ENCODE measurements at places on chromosomes 5 and 9.

GRCh38 chr5:59293700-59294099 is 599.8 kb downstream of the PDE4D start:
- DNase-seq = no peak

DNA sequence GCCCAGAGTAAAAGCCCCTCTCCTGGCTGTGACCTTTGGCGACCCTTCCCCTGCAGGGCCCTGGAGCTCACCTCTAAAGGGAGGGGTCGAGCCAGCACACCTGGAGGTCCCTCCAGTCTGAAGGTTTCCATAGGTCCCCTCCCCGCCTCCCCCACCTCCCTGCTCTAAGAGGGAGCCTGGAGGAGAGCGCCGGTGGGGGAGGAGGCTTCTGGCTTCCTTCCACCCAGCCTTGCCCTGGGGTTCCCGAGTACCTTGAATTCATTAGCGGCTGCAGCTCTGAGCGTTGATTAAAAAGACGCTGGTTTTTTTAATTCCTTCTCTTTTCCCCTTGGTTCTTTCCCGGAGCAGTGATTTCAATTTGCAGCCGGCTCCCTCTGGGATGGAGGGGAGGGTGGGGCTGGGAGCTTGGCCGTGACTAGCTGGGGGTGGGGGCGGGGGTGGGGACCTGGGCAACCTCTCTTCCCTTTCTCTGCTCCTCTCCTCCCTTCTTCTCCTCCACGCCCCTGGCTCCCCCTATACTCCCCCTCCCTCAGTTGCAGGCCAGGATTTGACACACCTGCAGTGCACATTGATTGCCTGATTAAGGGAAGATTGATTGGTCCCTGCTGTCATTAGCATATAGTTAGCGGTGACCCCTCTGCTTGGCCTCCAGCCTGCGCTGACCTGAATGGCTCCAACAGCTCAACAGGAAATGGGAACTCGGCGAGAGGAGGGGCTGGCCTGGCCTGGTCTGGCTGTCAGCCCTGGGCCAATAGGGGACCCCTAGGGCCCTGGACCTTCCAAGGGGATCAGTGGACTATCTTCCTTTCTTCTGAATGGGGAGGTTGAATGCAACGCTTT is 67.5 kb upstream of the RAPGEF1 start:
- no peak for DNase-seq

GRCh38 chr5:139137697-139138096 is 60.5 kb downstream of the SIL1 start:
- no peak for DNase-seq

DNA sequence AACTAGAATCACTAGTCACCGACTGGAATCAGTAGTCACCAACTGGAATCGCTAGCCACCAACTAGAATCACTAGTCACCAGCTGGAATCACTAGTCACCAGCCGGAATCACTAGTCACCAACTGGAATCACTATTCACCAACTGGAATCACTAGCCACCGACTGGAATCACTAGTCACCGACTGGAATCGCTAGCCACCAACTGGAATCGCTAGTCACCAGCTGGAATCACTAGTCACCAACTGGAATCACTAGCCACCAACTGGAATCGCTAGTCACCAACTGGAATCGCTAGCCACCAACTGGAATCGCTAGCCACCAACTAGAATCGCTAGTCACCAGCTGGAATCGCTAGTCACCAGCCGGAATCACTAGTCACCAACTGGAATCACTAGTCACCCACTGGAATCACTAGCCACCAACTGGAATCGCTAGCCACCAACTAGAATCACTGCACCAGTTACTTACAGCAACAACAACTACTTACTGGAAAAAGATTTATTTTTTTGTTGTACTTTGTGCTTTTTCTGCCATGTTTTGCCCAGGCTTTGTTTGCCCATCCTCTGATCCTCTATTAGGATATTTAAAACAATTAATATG is 25.7 kb upstream of the FLT4 start:
- DNase-seq = no peak

DNA sequence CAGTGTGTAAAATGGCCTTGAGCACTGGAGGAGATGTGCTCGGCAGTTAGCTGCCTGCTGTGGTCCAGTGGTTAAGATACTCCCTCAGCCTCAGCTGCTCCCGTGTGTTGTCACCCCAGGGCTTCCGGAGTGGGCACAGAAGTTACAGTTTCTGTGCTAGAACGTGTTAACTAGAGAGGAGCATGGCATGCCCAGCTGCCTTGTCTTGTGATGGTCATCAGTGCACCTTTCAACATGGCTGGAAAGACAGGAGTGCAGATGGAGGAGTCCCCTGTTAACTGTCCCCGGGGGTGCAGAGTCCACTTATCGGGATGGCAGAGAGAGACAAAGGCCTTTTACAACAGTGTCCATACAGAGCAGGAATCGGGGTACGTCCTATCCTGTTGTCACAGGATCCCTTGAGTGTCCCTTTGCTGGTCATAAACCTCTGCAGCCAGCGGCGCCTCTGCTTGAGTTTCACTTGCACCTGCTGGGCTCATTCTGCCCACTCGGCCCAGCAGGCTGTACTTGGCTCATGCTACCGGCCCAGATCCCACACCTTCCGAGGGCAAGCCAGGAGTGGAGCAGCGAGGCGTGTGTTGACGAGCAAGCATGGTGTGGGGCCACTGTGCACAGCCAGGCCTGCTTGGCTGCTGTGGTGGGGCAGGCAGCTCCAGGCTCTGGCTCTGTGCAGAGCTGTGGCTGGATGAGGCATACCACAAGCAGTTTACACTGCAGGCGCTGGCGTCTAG is 112.6 kb downstream of the EHMT1 start:
- DNase-seq = no peak

GRCh38 chr9:38224941-38225340 is 155.9 kb upstream of the SHB start:
- DNase-seq = no peak

DNA sequence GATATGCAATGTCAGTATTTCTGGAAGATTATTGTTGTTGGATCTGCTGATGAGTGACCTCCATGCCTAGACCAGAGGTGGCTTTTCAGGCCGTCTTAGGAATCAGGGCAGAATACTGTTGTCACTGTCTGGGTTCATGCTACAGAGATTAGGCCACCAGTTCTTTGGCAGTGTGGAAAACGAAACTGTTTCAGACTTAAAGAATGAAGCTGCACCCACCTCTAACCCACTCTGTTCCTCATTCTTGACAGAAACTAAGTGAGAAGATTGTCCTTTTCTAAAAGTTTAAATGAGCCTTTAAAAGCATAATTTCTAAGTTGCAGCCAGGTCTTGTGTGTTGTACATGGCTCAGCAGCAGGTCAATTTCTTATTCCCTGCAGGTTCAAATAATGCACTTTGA is 444.3 kb downstream of the ENC1 start:
- DNase-seq = no peak

DNA sequence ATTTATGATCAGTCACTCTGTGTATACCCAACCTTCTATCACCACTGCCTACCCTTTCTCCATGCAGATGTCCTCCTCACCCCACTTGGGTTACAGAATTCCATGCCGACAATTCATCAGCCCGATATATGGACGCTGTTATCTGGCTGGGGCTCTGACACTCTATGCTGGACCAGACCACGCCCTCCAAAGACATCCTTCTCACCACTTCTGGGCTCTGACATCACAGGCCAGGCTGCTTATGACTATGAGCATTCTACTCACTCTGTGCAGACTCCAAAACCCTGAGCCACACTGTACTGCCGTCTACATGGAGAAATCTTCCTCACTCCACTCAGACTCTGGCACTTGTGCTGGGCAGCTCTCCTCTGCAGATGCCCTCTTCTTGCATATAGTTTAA is 7.6 kb upstream of the AK3 start:
- no peak for DNase-seq

DNA sequence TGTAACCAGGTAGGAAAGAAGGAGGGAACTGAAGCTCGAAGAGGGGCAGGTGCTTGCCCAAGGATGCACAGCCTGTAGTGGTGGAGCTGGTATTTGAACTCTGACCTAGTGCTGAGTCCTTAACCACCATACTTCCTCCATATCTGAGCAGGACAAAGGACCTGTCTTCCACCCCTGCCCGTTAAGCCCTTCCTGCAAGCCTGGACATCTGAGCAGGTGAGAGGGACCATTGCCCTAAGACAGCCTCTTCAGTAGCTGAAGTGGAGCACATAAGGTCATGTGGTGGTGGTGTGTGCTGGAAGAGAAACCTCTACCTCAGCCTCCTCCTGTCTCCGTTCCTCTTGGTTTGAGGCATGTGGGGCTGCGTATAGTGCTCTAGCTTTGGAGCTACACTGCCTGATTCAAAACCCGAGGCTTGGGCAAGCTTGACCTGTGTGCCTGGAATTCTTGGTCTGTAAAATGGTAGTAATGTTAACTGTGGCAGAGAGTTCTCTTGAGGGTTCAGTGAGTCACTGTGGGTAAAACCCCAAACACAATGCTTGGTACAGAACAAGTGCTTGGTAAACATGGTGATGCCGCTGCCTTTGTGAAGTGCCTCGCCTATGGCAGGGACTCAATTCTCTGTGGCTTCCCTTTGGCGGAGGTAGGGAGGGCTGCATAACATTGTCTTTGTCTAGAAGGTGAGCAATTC is 7.4 kb downstream of the GALNT10 start:
- DNase-seq = peak; percentile 83
